ENCODE measurements at places on chromosomes 6 and 20. TPM values are rescaled to one million over a fixed set of nuclear protein-coding genes. Genes with fewer than 3 reads are reported as not detected.

The ECI2 gene
- 82.9 TPM for total RNA-seq

The ENPP5 gene
- 6.9 TPM for total RNA-seq

- no peak for DNase-seq
Measured at GRCh38 chr6:134636186-134636799, 313.6 kb downstream of the ALDH8A1 start.

DNA sequence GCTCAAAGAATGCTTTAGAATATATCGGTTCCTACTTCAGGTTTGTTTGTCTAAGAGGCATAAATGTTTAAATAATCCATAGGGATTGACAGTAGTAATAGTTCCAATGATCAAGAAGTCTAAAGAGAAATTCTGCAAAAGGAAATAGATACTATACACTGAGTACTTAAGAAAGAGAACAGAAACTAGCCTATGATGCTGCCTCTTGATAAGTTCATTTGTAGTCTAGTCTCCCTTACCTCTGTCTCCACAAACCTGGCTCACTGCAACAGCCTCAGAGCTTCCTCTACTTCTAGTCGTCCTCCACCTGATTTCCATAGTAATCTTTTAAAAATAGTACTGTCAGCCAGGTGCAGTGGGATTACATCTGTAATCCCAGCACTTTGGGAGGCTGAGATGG is 511.8 kb downstream of the LMBRD1 start:
- DNase-seq, result no peak

The ALDH5A1 gene
- total RNA-seq, result 18.1 TPM

DNA sequence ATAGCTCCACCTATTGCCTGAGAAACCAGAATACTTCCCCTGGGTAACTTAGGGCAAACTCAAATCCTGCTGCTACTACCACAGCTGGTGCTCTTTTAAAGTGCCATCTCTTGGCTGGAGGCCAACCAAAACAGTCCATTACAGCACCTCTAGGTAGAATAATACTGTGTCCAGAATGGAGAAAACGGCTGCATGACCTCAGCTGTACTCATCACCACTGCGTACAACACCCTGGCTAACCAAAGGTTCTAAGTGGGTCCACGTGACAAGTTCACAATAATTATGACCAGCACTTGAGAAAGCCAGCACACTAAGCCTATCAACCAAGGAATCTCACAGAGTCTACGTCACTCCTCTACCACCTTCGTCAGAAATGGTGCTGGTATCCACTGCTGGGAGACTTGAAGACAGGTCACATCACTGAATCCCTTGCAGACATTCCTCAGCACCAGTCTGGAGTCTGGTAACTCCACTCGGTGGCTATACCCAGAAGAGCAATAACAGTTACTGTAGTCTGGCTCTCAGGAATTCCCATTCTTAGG is 40.9 kb upstream of the PKIB start:
- DNase-seq, result no peak

- no peak for DNase-seq
Measured at GRCh38 chr6:169454204-169454871, 200.7 kb upstream of the THBS2 start.

The BANF2 gene
- total RNA-seq, result not detected

GRCh38 chr20:49851231-49851705 is 38.6 kb downstream of the SLC9A8 start:
- no peak for DNase-seq

The PNPLA1 gene
- total RNA-seq, result not detected

The ISM1 gene
- total RNA-seq, result 2.2 TPM

- no peak for DNase-seq
Measured at GRCh38 chr6:97399208-97399607, 116.2 kb upstream of the MMS22L start.

- peak; percentile 27 for DNase-seq
Measured at GRCh38 chr6:156347656-156348055, 429.5 kb upstream of the ARID1B start.
